ENCODE measurements at places on chromosomes 13 and 19.

- no peaks in the 10 kb centered on the region for H3K36me3 ChIP-seq
- peaks cover 8% of the 10 kb centered on the region for H3K27me3 ChIP-seq
- no peak overlapping the region for H3K27ac ChIP-seq
- H3K4me3 ChIP-seq = no peak overlapping the region
Observed at GRCh38 chr19:15475169-15475568, 4.1 kb downstream of the PGLYRP2 start.

DNA sequence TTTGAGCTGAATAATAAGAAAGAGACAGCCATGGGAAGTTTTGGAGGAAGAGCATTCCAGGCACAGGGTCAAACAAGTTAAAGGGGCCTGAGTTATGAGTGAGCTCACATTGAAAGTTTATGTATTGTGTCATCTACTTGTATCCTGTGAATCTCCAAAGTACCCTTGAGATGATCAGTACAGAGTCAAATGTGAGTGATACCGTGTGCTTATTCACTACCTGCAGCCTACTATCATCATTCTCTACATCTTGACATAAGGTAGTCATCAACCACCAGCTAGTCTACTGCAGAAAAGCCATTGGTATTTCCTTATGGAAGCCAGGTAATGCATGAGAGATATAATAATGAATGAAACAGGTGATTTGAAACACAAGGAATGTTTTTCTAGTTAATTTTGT is 3.0 kb upstream of the KCTD12 start:
- DNase-seq = no peak
- H3K27ac ChIP-seq = no peak overlapping the region
- peaks cover 5% of the 10 kb centered on the region for H3K27me3 ChIP-seq
- H3K4me3 ChIP-seq = no peak overlapping the region

GRCh38 chr19:383922-384798 is 24.8 kb downstream of the C2CD4C start:
- DNase-seq = peak; percentile 62
- peaks cover 17% of the 10 kb centered on the region for H3K27me3 ChIP-seq
- peak overlapping the region; percentile 78 for H3K27ac ChIP-seq
- no peak overlapping the region for H3K4me3 ChIP-seq

DNA sequence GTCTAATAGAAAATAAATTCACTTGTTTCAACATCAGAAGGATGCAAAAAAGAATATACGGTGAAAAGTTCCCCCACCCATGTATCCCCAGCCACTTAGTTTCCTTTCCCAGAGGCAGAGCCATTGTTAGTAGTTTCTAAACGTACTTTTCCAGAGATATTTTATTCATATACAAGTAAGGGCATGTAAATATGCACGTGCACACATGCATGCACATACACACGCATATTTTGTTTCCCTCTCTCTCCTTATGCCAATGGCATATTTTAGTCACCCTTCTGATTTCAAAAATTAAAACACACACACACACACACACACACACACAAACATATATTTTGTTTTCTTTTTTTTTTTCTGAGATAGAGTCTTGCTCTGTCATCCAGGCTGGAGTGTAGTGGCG is 147.4 kb downstream of the PDS5B start:
- peaks cover 4% of the 10 kb centered on the region for H3K36me3 ChIP-seq
- no peaks in the 10 kb centered on the region for H3K27me3 ChIP-seq
- DNase-seq = no peak
- peaks cover 2% of the 10 kb centered on the region for H3K4me1 ChIP-seq
- no peak overlapping the region for H3K27ac ChIP-seq

- H3K27me3 ChIP-seq = peaks cover 9% of the 10 kb centered on the region
- H3K4me1 ChIP-seq = peaks cover 7% of the 10 kb centered on the region
- no peak overlapping the region for H3K27ac ChIP-seq
- no peak for DNase-seq
Observed at GRCh38 chr19:45821570-45821969, 6.5 kb upstream of the RSPH6A start.

- H3K4me3 ChIP-seq = no peak overlapping the region
- peaks cover 12% of the 10 kb centered on the region for H3K4me1 ChIP-seq
- H3K36me3 ChIP-seq = peaks cover 4% of the 10 kb centered on the region
Observed at GRCh38 chr13:67228916-67229315, 1.2 kb downstream of the PCDH9 start.

DNA sequence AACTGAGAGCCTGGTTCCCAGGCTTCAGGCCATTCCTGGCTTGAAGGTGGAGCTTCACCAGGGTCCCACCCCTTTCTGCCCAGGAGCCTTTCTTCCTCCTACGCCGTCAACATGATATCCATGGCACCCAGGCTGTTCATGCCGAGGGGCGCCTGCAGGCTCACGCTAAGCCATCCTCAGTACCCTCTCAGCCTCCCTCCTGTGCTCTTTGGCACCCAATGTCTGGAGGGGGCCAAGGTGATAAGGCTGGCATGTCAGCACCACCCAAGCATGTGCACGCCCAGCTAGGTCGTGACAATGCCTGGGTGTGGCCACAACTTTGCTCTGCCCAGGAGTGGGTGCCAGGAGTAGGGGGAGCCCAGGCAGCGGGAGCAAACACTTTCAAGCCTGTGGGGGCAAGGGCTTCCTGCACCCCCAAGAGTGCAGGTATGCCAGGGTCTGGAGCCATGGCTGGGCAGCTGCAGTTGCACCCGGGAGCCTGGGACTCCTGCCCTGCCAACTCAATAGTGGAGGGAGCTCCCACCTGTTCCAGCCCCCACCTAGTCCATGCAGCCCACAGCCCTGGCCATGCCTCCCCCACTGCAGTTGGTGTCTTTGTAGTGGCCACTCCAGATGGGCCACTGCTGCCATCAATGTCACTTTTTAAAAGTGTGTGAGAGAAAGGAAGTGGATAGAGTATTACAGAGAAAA is 219.9 kb downstream of the MAB21L1 start:
- no peak overlapping the region for H3K4me3 ChIP-seq
- H3K27ac ChIP-seq = no peak overlapping the region
- peaks cover 4% of the 10 kb centered on the region for H3K4me1 ChIP-seq

DNA sequence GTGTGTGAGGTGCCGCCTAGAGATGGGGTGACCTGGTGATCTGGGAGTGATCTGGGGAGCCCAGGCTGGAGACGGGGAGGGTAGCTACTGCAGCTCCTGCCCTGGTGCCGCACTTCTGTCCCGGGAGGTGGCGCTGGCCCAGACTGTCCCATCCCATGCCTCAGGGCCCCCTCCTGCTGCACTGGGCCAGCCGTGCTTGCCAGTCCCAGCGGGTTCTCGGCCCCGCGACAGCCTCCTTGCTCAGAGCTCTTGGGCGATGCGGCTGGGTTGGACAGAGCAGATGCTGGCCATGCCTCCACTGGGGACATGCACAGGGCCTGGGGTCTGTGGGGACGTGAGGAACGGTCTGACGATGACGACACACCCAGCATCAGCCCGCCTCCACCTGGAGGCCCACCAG is 2.5 kb downstream of the RAX2 start:
- peaks cover 6% of the 10 kb centered on the region for H3K27me3 ChIP-seq
- no peaks in the 10 kb centered on the region for H3K4me1 ChIP-seq
- H3K4me3 ChIP-seq = no peak overlapping the region
- H3K27ac ChIP-seq = no peak overlapping the region
- no peaks in the 10 kb centered on the region for H3K36me3 ChIP-seq

Measured in glutamatergic neuron (in vitro differentiated cells).